ENCODE measurements at places on chromosomes 1 and 21.

- no peak for DNase-seq
Measured at GRCh38 chr1:178241837-178242236, 147.9 kb downstream of the RASAL2 start.

- no peak for DNase-seq
Measured at GRCh38 chr1:221098471-221099405, 219.5 kb downstream of the HLX start.

- no peak for DNase-seq
Measured at GRCh38 chr1:234838182-234838581, 228.2 kb upstream of the IRF2BP2 start.

DNA sequence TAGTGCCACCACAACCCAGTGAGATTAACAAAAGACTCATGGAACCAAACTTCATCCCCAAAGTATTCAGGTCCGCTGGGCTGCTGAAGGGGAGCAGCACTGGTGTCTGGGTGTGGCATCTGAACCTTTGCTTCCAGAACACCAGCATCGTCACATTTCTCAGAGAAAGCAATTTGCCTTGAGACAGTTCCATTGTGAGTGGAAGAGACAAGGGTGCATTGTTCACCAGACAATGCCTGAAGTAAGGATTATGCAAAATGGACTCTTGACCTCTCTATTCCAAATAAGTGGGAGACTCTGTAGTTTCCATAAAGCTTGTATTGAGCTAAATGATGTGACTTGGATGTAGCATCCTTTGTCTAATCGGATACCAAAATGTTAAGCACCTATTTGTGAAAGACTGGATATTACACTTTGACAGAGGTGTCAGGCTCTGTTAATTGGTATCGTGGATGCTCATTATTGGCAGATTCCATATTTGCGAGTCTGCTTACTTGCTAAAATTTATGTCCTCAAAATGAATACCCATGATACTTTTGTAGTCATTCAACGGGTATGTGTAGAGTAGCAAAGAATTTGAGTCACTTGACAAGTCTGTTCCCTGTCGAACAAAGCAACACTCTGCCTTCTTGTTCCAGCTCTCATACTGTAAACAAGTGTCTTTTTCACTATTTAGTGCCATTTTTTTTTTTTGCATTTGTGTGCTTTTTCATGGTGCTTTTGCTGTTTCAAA, 75.6 kb downstream of the MRPS6 start:
- DNase-seq, result no peak

DNA sequence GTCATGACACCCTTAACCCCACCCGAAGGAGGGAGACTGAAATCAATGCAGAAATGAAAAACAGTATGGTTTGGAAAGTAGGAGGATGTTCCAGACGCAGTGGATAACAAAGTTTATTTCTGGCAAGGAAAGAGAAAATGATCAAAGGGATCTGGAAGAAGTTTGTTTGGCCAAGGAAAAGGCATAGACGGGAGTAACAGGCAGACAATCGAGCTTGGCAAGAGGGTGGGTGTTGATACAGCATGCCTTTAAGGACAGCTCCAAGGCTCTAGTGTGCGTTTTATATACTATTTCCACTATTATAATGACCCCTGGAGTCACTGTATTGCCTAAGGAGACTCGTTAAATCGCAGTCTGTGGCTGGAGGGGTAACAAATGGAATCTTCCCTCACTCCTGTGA, 303.7 kb upstream of the RUNX1 start:
- DNase-seq, result no peak

DNA sequence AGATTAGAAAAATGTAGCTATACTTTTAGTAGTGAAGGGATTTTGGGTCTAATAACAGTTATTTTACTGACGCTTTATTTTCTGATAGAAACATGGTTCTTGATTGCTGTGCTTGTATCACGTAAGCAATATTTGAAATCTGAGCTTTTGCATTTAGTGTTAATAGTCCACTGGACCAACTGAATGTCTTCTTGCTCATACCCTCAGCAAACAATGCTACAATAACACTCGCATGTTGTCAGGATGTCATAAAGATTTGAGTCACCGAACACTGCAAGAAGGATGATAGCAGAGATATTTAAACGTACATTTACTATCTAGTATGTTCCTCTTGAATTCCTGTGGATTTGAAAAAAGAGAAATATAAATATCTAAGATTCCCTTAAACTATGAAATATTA, 7.5 kb downstream of the DYRK1A start:
- DNase-seq, result no peak

- no peak for DNase-seq
Measured at GRCh38 chr1:212915245-212916091, 34.9 kb upstream of the VASH2 start.

- DNase-seq, result no peak
Measured at GRCh38 chr1:34066166-34066565, 98.9 kb downstream of the CSMD2 start.

DNA sequence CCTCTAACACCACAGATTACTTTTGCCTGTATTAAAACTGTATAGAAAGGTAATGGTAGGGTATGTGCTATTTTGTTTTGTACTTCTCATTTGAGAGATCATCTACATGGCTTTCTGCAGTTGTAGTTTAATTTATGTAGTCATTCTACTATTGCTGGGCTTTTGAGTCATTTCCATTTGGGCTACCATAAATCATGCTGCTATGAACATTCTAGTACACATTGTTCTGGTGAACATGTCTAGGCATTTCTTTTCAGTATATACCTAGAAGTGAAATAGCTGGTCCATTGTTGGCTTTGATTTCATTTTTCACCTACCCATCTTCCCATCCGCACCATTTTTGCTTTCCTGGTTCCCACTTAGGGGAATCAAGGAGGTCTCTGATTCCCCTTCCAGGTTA, 18.7 kb downstream of the EDN2 start:
- DNase-seq, result no peak

GRCh38 chr1:156794506-156795373, 21.9 kb downstream of the SH2D2A start:
- DNase-seq, result no peak

- no peak for DNase-seq
Measured at GRCh38 chr1:179021873-179022272, 3.8 kb upstream of the FAM20B start.

- no peak for DNase-seq
Measured at GRCh38 chr21:32062591-32063227, 189.9 kb downstream of the HUNK start.

DNA sequence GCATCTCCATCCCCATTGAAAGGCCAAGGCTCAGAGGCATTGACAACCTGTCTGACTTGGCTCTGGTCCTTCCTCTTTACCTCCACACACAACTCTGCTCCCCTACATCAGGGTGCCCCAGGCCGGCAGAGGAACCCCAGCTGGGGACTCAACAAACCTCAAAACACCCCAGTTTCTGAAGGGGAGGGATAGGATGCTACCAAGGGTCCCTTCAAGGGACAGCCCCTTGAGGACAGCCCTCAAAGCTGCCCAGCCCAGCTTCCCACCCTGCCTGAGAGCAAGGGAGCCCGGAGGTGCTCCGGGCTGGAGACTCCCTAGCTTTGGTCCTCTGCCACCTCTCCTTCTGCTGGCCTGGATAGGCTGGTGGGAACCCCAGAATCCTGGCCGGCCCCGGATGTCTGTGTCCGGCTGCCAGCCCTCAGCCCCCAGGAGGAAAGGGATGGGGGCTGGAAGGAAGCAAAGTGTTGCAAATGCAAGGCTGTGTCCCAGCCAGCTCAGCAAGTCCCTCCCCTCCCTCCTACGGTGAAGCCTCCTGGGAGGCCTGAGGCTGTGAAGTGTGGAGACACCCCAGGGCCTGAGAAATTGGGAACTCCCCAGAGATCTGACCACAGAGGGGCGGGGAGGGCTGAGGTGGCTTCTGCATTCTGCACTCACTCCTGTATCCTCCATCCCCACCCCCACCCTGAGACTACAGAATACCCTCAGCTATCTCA, 1.1 kb upstream of the MARCKSL1 start:
- peak; percentile 27 for DNase-seq

- no peak for DNase-seq
Measured at GRCh38 chr1:20069874-20070273, at the start of gene PLA2G5. TSS of gene PLA2G5 (plus strand) at chr1:20070194. CDS start at chr1:20084831, 14,637 bp downstream.

DNA sequence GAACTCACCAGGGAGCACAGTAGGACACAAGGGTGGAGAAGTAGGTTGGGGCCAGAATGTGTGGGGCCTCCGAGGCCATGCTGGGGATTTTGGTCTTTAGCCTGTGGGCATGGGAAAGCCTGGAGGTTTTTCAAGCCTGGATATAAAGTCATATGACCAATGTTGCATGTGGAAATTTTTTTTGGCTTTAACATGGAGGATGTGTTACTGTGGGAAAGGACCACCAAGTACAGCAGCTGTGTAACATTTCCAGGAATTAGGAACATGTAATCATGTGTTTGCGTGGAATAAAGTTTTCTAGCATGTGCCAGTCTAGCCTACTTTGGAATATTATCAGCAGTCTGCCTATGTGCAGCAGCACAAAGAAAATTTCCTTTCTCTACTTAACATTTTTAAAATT, 78.5 kb downstream of the TNFSF18 start:
- DNase-seq, result no peak

- DNase-seq, result no peak
Measured at GRCh38 chr1:209767706-209768105, 11.9 kb downstream of the TRAF3IP3 start.

GRCh38 chr1:78553859-78554258, 63.1 kb downstream of the PTGFR start:
- DNase-seq, result no peak

- DNase-seq, result no peak
Measured at GRCh38 chr1:206752481-206752880, 18.1 kb upstream of the IL19 start.

DNA sequence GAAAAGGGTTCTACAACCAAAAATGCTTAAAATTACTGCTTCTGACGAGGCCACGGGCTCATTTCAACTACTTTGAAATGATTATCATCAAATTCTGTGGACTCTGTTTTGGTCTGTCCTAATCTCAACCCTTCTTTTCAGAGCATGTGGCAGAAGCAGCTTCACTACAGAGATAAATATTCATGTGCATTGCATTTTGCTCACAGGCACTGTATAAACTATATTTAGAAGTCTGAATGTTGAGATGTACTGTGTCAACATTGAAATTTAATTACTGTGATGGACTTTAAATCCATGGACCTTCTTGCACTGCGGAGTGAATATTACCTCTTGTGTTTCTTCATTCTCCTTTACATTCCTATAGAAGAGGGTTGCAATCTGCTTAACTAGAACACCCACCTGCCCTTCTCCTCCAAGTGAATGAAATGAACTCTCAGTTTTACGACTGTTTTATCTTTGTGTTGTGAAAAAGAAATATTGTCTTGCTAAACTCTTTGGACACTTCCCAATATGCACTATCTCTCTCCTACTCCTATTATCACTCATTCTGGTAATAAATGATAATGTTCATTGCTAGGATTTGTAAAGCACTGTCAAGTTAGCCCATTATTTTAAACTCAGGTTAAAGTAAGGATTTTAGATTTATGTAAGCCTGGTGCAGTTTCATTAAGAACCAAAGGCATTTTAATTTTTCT, 281.2 kb upstream of the ST6GALNAC5 start:
- DNase-seq, result no peak

DNA sequence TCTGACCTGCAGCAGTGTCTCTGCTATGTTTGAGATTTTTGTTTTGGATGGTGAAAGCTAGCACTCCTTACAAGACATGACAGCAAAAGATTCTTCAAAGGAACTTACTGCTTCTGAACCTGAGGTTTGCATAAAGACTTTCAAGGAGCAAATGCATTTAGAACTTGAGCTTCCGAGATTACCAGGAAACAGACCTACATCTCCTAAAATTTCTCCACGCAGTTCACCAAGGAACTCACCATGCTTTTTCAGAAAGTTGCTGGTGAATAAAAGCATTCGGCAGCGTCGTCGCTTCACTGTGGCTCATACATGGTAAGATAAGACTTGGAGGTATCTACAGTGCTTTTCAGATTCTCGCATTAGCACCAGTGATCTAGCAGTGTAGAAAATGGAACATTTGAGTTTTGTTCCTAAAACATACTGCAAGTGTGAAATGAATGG, 200.2 kb downstream of the PDE4B start:
- DNase-seq, result no peak

DNA sequence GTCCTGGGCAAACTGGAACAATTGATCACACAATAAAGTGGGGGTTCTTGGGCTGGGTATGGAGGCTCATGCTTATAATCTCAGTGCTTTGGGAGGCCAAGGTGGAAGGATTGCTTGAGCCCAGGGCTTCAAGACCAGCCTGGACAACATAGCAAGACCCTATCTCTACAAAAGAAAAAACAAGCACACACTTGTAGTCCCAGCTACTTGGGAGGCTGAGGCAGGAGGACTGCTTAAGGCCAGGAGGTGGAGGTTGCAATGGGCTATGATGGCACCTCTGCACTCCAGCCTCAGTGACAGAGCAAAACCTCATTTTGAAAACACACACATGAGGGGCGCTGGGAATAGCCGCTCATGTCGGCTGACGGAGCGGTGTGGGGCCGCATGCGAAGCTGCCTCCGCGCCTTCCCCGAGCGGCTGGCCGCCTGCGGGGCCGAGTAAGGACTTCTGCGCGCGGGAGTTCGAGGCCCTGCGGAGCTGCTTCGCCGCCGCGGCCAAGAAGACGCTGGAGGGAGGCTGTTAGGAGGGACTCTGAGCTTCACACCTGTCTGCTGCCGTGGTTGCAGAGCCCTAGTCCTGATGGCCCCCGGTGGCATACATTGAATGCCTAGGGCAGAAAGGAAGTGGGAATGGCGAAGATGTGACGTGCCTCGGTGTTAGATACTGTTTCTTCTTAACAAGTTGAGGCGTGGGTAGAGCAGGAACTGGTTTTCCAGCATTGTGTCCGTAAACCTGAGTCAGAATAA, 59.5 kb downstream of the ACBD3 start:
- DNase-seq, result no peak

DNA sequence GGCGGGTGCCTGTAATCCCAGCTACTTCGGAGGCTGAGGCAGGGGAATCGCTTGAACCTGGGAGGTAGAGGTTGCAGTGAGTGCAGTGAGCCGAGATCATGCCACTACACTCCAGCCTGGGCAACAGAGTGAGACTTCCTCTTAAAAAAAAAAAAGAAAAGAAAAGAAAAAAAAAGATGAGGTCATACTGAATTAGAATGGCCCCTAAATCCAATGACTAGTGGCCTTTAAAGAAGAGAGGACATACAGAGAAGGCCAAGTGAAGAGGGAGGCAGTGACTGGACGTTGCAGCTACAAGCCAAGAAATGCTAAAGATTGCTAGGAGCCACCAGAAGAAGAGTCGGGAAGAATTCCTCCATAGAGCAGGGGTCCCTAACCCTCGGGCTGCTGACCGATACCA, 76.9 kb upstream of the TIAM1 start:
- no peak for DNase-seq

DNA sequence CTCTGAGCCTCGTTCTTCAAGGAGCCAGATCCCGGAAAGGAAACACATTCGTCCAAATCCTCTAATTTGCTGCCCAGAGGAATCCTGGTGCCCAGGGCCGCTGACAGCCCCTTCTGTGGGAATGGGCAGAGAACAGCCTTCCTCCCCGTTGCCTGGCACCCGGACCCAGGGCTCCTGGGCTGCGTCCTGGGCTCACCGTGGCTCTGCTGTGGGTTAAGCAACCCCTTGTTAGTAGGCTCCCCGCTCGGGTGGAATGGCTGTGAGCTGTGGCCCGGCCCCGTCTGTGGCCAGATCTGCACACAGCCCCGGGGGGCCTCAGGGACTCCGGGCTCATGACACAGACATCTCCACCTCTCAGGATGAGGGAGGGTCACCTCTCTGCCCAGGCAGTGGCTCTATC, 122.9 kb upstream of the ARHGEF16 start:
- no peak for DNase-seq
